ENCODE measurements at places on chromosomes 2 and 18.

DNA sequence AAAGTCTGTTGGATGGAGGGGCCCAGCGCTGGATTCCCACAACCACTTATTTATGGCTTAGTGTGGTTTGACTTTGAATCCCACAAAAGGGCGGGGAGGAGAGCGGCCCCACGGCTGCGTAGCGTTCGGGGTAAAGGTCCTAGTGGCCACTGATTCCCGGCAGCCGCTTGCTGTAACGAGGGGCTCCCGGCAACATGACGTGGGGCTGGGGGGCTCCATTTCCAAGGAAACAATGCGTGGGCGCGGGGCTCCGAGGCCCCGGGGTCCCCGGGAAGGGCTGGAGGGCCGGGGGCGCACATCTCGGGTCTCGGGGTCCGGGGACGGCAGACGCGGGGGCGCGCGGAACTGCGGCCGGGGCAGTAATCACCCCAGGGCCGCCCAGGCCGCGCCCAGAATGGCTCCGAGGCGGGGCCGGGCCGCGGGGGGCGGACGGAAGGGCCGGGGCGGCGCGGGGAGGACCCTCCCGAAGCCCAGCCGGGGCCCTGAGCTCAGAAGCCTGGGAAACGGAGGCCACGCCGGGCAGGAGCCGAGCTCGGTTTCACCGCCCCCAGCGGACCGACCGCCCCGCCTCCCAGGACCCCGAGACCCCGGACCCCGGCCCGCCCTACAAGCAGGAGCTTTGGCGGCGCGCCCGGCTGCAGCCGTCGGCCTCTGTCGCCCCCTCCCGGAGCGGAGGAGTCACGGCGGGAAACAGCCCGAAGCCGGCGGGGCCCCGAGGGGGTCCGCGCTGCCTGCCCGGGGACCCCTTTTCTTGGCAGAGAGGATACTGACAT is 11.9 kb upstream of the MLPH start:
- peak; percentile 56 for DNase-seq

DNA sequence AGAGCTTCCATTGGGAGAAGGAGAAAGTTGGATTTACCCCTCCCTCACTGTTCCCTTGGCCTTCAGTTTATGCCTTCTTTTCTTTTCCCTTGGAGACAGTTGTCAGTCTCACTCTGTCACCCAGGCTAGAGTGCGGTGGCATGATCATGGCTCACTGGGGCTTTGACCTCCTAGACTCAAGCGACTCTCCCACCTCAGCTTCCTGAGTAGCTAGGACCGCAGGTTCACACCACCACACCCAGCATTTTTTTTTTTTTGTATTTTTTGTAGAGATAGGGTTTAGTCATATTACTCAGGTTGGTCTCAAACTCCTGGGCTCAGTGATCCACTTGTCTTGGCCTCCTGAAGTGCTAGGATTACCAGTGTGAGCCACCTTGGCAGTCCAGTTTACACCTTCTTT is 49.9 kb downstream of the SLC9A4 start:
- DNase-seq, result peak; percentile 47

- DNase-seq, result no peak
Observed at GRCh38 chr2:142286618-142287017, 155.8 kb upstream of the LRP1B start.

DNA sequence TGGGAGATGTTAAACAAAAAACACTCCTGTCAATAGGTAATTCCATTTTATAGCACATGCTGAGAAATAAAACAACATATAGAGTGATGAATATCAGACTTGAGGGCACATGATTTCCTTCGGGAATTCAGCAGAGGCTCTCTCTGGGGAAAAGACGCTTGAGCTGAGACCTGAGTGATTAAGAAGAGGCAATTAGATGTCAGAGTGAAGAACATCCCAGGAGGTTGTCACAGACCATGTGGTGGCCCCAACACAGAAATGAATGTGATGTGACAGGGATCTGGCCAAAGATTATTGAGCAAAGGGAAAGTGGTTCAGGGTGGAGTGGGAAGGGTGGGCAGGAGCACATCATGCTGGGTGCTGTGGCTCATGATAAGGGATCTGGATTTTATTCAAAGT is 254.7 kb downstream of the RAD51AP2 start:
- DNase-seq, result no peak

GRCh38 chr18:13566941-13567746 is 159.2 kb downstream of the FAM210A start:
- DNase-seq, result no peak

GRCh38 chr2:26883956-26884355 is 36.0 kb downstream of the DPYSL5 start:
- no peak for DNase-seq

DNA sequence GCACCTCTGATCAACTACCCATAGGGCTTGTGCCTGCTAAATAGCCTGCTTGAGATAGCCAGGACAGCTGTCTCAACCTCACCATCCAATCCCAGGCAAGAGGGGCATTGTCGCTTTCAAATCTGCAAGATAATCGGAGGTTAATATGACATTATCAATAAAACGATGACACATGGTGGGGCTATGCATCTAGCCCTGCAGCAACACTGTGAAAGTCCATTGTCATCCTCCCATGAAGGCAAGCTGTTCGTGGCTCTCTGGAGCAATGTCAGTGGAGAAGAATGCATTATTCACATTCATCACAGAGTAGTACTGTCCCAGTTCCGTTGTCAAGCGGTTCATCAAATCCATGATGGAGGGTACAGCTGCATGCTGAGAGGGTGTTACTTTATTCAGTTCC is 18.9 kb upstream of the KLHL23 start:
- DNase-seq, result no peak

GRCh38 chr2:237092920-237093781 is 7.5 kb downstream of the COPS8 start:
- no peak for DNase-seq

- DNase-seq, result no peak
Observed at GRCh38 chr2:60446413-60447267, 106.8 kb downstream of the BCL11A start.

- DNase-seq, result no peak
Observed at GRCh38 chr18:78595453-78595852, 384.2 kb upstream of the SALL3 start.

GRCh38 chr2:161044095-161044865 is 115.9 kb upstream of the TANK start:
- no peak for DNase-seq

DNA sequence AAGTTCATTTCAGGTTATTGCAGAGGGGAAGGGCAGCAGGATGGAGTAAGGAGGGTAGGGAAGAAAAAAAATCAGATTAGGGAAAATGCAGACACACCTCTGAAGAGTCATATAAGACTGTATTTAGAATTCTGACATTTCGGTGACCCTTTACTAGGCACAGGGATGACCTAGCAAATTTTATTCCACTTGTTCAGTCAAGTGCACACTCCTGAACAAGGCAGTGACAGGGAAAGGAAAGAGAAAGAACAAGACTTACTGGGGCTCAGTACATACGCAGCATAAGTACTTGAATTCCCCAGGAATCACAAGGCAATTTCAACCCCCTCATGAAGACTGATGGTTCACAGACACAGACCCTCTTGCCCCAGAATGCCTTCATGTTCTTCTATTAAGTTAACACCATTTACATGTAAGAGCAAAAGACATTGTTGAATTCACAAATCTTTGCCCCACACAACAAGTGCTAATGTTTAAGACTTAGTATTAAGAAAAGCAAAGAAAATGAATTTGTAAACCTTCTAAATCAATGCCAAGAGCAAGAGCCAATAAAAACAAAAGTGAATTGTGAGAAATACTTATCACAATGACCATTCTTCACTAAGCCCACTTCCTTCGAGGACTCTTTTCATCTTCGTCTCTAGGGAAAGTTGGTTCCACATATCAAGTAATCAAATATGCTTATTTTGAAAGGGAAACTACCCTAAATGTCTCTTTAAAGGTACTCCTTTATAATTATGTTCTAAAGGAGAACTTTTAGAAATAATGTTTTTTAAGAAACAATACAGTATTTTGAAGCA is 47.0 kb downstream of the COBLL1 start:
- DNase-seq, result no peak

- no peak for DNase-seq
Observed at GRCh38 chr2:54107903-54108615, 7.4 kb upstream of the ACYP2 start.

DNA sequence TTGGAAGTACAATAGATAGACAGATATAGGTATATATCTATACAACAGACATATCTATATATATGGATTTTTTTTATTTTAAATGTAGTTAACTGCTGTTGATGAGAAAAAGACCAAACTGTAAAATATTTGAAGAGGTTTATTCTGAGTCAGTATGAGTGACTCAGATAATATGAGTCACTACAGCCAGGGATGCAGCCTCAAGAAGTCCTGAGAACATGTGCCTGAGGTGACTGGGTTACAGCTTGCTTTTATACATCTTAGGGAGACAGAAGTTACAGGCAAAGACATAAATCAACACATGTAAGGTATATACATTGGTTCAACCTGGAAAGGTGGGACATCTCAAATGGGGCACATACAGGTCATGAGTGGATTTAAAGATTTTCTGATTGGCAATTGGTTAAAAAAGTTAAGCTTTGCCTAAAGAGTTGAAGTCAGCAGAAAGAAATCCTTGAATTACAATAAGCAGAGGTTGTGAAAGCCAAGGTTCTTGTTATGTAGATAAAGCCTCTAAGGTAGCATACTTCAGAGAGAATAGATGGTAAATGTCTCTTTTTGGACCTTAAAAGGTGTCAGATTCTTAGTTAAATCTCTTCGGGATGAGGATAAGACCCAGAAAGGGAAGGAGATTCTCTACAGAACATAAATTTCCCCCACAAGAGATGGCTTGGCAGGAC is 149.9 kb downstream of the RBM43 start:
- no peak for DNase-seq

DNA sequence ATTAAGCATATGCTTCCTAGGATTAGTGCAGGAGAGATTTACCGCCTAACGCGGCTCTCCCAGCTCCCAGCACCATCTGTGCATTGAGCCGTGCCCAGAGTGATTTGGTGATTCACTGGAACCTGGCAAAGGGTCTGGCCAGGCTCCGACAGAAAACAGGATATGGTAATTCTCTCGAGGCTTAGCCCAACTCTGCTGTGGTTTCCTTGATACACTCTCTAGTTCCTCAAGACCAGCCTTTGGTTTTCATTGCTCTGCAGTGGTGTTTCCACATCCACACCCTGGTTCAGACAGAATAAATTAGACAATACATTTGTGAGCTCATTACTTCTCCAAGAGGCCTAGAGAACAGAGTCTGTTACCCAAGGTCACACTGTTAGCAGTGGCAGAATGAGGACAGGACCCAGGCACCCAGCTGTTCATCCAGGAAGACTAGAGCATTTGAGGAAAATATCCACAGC is 23.0 kb upstream of the SMAD2 start:
- no peak for DNase-seq

DNA sequence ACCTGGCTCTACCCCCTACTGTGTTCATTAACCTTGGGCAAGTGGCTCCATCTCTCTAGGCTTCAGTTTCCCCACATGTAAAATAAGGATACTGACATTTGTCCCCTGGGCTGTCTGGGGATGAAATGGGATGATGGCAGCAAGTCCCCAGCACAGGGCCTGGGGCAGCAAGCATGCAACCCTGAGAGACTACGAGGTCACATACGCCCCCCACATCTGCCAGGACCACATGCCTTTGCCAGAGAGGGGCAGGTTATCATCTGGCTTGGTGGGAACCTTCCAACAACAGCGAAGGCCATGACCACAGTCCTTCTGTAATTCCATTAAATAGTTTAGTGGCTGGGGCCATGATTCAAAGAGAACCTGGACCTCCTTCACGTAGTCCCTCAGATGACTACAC is 145.9 kb upstream of the REV1 start:
- no peak for DNase-seq

Data from T-helper 2 cell (primary cell).